ENCODE measurements at places on chromosomes 5 and 9.

GRCh38 chr9:73684601-73685000 is 532.9 kb downstream of the ANXA1 start:
- no peak for DNase-seq

DNA sequence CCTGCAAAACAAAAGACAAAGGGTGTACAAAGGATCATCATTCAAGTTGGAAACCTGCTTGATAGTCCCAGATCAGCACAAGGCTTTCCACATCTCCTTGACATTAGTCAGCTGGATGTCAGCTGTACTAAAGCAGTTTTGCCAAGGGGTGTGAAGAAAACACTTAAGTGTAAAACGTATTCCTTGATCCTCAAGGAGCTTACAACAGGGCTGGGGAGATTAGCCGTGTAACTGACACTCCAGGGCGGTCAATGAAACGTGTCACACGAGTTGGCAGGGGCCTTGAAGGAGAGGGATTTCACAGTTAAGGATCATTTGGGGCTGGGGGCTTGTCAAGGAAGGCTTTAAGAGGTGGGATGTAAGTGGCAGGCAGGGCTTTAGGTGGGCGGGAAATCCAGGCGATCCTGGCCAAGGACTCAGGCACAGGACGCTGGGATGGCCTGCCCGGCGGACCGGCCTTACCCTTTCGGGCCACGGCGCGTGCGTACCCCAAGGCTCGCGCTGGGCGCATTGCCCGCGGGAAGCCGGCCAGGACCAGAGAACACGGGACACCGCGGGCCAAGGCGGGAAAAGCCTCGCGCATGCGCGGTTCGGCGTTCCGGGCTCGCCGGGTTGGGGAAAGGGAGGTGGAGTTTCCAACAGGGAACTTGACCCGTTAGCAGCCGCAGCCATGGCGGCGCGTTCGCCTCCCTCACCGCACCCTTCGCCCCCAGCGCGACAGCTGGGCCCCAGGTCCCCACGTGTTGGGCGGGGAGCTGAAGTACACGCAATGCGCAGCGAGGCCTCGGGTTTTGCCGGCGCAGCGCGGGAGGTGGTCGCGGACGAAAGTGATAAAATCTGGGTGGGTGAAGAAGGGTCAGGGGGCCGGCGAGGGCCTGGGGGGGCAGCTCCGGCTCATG is at the start of gene CNTLN:
Gene CNTLN (plus strand): TSS at position 645 of the 899 bp plus-strand sequence. CDS start 26 bp downstream, at position 671.
- DNase-seq: peak; percentile 82

- DNase-seq: no peak
Measured at GRCh38 chr5:143758750-143759149, 53.2 kb upstream of the HMHB1 start.

DNA sequence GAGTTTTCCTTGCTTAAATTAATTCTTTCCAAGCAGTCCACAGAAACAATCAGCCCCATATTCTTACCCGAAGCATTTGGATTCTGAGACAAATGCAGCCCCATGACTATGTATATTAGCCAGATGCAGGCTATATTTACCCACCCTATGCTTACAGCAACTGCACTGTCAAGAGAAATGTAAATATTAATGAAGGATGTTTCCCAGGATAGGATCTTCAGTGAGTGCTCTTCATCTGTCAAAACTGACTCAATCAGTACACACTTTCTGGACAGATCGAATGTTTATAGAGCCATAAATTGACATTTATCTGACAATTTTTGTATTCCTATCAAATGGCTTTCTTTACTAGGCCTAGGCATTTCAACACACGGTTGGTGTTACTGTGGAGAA is 725.3 kb upstream of the SEMA6A start:
- DNase-seq: no peak

DNA sequence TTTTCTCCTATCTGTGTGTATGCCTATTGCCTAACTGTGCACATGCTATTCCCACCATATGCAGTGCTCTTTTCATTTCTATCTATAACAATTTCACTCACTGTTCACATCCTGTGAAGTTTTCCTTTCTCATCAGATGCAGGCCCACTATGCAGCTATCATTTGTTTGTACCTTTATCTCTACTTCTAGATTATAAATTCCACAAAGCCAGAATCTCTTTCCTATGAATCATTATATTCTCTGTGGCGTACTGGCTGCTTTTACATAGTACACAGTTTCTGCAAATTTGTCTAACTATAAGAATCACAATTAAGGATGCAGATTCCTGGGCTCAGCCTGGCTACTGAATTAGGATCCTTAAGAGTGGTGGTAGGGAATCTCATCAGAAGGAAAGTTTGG is 600.8 kb upstream of the ARRDC3 start:
- DNase-seq: no peak

- no peak for DNase-seq
Measured at GRCh38 chr5:72954389-72954788, 1.5 kb upstream of the FCHO2 start.

- peak; percentile 57 for DNase-seq
Measured at GRCh38 chr9:12775679-12776512, 1.1 kb downstream of the LURAP1L start.

GRCh38 chr5:130032807-130033206 is 128.5 kb downstream of the CHSY3 start:
- DNase-seq: peak; percentile 59

DNA sequence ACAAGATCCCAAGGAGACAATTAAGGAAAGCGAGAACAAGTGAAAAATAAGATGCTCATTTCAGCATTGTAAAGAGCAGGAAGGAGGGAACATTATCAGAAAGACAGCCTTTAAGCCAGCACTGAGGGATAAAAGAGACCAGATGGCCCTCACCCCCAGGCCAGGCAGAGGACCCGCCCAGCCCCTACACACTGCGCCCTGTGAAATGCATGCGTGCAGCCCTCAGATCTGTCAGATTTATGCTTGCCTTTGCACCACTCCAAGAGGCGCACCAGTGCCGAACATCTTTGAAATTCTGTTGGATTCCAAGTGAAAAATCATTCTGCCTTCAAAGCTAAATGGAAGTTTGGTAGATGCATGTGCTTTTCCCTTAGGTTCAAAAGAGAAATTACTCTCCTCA is 378.0 kb downstream of the MLLT3 start:
- no peak for DNase-seq

GRCh38 chr5:72596956-72597355 is 89.7 kb upstream of the ZNF366 start:
- DNase-seq: no peak

GRCh38 chr5:78341440-78341839 is 19.0 kb upstream of the SCAMP1 start:
- no peak for DNase-seq

DNA sequence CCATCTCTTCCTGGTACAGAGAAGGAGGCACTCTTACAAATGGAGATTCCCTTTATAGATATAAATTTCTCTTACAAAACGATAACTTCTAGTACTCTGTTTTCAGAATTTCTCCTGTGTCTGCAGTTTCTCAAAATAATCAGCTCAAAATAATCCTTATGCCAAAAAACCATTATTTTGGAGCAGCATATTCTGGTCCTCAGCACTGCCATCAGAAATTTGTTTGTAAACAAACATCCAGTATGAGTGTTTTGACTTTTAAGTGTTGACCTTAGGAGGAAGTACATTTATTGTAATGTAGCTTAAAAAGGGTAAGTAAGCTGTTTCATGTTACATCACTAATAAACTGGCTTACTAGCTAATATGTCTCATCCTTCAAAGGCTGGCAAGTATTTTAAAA is 52.8 kb upstream of the SNAPC3 start:
- no peak for DNase-seq

GRCh38 chr5:54524082-54524481 is 6.5 kb downstream of the SNX18 start:
- no peak for DNase-seq

- DNase-seq: no peak
Measured at GRCh38 chr9:93057703-93058354, 672 bp upstream of the SUSD3 start.

- peak; percentile 43 for DNase-seq
Measured at GRCh38 chr9:70607926-70608325, 193.5 kb upstream of the KLF9 start.

- DNase-seq: no peak
Measured at GRCh38 chr5:145245354-145245753, 589.8 kb downstream of the PRELID2 start.

- no peak for DNase-seq
Measured at GRCh38 chr5:139194486-139194885, 3.7 kb downstream of the SIL1 start.

DNA sequence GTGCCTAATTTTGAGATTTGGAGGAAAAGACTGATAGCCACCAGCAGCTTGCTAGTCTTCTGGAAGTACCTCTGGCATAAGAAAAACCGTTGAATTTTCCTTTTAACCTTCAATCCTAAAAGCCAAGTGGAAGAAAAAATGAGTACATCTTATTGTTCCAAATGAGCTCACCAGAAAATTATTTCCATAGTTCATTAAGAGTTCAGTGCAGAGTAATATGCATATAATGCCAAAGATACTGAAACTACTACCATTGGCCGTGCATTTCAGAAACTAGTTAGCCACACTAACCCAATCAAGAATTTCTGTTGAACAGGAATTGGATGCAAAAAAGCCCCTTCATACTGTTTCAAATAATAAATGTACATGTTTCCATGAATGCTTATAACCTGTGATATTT is 607.9 kb downstream of the KCTD16 start:
- no peak for DNase-seq

GRCh38 chr5:13063088-13063487 is 881.4 kb downstream of the DNAH5 start:
- DNase-seq: no peak

DNA sequence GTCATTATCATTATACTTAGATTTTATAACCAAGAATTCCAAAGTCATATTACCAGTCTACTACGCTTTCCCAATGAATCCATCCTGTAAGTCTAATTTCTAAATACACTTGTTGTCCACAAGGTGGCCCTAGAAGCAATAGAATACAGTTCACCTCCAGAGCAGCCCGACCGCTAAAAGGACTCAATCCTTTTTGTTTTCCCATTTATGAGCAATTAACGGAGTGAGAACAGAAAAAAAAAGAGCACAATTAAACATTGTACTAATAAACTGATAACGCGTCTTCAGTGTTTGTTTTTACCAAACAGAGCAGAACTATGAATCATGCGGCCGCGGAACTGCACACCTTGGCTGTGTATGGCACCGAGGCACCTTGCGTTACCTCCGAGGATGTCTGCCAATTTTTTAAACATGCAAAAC is 160.7 kb upstream of the DAPK1 start:
- DNase-seq: peak; percentile 70

DNA sequence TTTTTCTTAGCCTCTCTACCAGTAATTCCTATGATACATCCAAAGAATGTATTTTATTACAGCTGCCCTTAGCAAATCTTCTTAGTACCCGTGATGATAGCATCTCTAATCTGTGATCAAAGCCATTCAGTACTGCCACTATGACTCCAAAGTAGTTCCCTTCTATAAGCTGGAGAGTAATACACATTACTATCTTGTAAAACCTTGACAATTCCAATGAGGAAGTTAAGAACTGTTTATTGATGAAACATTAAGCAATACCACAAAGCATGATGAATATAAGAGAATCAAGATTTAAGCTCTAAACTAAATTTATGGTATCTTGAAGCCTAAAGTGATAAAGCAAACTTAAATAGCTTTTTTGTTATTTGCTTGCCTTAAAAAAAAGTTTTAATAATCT is 86.1 kb downstream of the SMIM23 start:
- DNase-seq: no peak

GRCh38 chr5:107812570-107813141 is 141.9 kb upstream of the EFNA5 start:
- DNase-seq: peak; percentile 9

DNA sequence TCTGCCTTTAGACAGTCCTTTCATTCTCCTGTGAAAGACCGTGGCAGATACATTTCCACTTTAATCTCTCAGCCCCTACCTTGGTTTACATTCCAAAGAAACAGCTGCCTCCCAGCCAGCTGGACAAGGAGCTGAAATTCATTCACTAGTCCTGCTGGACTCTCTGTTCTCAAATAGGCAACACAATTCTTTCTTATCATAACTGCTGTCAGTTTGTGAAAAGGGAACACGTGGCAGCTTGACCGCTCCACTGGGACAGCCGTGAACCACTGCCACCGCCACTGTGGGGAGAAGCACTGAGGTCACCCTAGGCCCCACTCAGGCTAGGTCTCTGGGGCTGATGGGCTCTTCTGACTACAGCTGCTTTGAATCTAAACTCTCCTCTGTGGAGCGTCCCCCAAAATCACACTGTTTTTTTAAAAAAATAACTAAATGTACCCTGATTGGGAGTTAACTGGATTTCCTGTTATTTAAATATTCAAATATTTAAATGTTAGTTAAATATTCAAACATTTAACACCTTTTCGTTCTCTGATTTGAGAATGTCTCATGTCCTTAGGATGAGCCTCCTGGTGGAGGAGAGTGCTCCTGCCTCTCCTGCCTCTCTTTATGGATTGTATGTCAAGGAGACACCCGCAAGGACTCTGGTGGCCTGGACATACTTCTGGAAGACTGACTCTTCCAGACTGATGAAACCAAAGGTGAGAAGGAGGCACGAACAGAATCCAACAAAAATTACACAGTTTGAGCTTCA is 120.1 kb downstream of the BOD1 start:
- no peak for DNase-seq

GRCh38 chr9:34571481-34571810 is 18.1 kb downstream of the CNTFR start:
- DNase-seq: no peak

GRCh38 chr9:121478816-121479676 is 20.6 kb downstream of the GGTA1 start:
- no peak for DNase-seq

DNA sequence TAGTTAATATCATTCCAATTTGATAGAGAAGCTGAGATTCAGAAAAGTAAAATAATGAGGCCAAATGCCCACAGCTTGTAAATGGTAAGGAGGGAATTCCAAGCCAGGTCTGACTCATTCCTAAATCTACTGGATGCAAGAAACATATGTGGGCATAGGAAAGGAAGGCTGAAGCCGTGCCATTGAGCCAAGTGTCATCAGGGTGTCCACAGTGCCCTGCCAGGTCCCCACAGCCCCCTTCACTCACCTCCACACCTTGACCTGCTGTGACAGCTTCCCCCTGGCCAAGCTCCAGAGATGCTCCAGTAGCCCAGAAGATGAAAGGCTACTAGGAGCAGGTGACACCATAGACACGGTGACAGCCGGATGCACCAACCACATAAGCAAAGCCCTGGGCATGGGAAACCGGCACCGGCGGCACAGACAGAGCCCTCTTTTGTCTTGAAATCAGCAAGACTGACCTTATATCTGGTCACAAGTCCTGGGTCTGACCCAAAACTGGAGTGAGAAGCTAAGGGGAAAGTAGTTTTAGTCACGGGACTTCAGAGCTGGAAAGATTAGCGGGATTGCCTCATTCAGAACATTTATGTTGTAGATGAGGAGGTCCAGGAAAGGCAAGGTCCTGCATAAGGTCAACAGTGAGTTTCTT is 20.1 kb upstream of the FAT2 start:
- no peak for DNase-seq

DNA sequence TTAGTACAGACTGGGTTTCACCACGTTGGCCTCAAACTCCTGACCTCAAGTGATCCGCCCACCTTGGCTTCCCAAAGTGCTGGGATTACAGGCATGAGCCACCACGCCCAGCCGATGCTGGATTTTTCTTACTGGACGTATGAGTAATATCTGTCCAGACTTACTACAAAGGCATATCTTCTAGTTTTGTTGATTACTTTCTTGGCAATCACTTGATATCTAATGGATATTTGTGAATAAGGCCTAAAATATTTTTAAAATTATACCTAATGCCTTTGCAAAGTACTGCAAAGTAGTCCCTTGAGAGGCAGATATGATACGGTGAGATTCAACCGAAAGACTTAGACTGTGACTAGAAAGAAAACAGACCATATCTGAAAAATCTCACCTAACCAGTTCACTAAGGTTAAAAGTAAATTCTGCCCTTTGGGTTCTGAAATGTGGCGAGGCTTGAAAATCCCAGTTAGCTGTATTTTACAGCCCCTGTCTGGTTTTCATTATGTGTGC is 152.1 kb downstream of the GNAQ start:
- DNase-seq: no peak

- no peak for DNase-seq
Measured at GRCh38 chr5:74380193-74380592, 260.3 kb downstream of the ENC1 start.

Measured in globus pallidus (tissue), 1 donor.